ENCODE measurements at places on chromosomes 13 and 19. TPM values are rescaled to one million over a fixed set of nuclear protein-coding genes. Genes with fewer than 3 reads are reported as not detected.

YIPF2 gene
- 58.5 TPM for total RNA-seq

CEACAM5 gene
- total RNA-seq: 13.5 TPM

MUC16 gene
- total RNA-seq: 342 TPM

FBXO17 gene
- total RNA-seq: 10.6 TPM

FUT2 gene
- total RNA-seq: 13.3 TPM

GARIN5A gene
- 1.9 TPM for total RNA-seq

POLRMT gene
- 59.8 TPM for total RNA-seq

GRCh38 chr13:44576351-44577235 is 463 bp upstream of the TSC22D1 start:
- peak overlapping the region; percentile 98 for H3K4me3 ChIP-seq
- peaks cover 32% of the 10 kb centered on the region for H3K36me3 ChIP-seq
- H3K27me3 ChIP-seq: no peaks in the 10 kb centered on the region
- H3K27ac ChIP-seq: peak overlapping the region; percentile 94
- H3K4me1 ChIP-seq: peaks cover 45% of the 10 kb centered on the region

DNA sequence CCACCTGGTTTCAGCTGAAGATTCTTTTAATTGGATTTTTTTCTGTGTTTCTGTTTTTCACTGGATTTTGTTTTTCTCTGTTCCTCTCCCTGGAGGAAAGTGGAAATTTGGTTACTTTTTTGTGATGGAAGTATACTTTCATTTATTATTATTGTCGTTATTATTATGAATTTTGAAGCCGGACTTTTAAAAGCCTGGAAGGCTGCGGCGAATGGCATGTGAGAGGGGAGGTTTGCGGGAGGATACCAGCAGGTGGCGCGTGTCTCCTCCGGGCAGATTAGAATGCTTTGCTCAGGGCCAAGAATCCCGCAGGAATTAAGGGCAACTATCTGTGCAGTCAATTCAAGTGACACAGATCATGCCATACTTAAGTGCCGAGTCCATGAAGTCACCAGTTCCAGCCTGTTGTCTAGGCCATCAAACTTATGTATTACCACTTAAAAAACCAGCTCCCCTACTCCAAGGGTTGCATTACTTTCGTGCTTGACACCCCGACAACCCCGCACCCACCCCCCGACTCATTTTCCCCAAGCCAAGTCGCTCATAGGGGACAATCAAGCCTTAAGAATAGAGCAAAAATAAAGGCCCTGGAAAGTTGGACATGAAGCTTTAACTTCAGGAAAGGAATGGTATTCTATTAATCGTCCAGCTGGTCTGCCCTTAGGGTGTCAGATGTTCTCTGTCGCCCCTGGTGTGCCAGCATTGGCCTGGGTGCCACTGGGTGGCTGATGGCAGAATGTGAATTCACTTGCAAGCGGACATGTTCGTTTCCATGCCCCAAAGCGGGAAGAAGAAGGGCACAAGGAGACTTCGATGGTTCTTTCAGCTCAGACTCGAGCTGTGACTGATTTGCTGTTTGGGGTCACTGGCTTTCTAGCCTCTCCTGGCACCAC is 1.3 kb upstream of the LRCH1 start:
- H3K4me1 ChIP-seq: peaks cover 37% of the 10 kb centered on the region

- H3K4me1 ChIP-seq: no peaks in the 10 kb centered on the region
- no peak overlapping the region for H3K27ac ChIP-seq
Measured at GRCh38 chr13:43924549-43925245, 45.0 kb downstream of the LACC1 start.

GRCh38 chr19:7230826-7231225 is 63.4 kb downstream of the INSR start:
- DNase-seq: no peak
- H3K27ac ChIP-seq: no peak overlapping the region
- no peak overlapping the region for H3K4me3 ChIP-seq
- H3K27me3 ChIP-seq: no peaks in the 10 kb centered on the region
- H3K36me3 ChIP-seq: no peaks in the 10 kb centered on the region

GRCh38 chr19:58557221-58558065 is 968 bp downstream of the UBE2M start:
- H3K27me3 ChIP-seq: no peaks in the 10 kb centered on the region
- H3K36me3 ChIP-seq: peaks cover 16% of the 10 kb centered on the region
- peak overlapping the region; percentile 99 for H3K4me3 ChIP-seq
- peak overlapping the region; percentile 100 for H3K27ac ChIP-seq
- H3K4me1 ChIP-seq: peaks cover 20% of the 10 kb centered on the region
- DNase-seq: no peak

GRCh38 chr13:114048443-114048842 is 74.6 kb upstream of the C13orf46 start:
- no peaks in the 10 kb centered on the region for H3K36me3 ChIP-seq
- no peaks in the 10 kb centered on the region for H3K27me3 ChIP-seq
- no peak for DNase-seq
- peaks cover 16% of the 10 kb centered on the region for H3K4me1 ChIP-seq
- no peak overlapping the region for H3K4me3 ChIP-seq

DNA sequence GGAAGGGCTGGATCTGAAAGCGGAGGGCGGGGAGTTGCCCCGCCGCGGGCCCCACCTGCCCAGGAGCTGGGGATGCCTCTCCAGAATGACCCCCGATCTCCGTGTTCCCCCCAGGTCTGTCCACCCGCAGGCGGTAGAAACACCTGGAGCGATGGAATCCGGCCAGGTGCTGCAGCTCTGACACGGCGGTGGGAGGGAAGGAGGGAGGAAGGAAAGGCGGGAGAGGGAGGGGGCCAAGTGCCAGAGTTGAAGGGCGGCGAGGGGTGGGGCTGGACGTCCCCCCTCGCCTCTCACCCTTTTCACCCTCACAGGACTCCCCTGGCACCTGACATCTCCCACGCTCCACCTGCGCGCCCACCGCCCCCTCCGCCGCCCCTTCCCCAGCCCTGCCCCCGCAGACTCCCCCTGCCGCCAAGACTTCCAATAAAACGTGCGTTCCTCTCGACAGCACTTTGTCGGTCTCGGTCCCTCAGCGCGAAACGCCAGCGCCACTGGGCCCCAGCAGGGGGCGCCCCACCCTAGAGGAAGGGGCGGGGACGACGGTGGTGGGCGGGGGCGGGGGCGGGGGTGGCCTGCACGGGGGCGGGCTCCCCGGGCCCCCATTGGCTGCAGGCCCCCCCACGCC is 337 bp upstream of the FXYD7 start:
- H3K4me1 ChIP-seq: peaks cover 27% of the 10 kb centered on the region
- H3K4me3 ChIP-seq: peak overlapping the region; percentile 52
- no peak for DNase-seq

GRCh38 chr13:35672611-35673010 is 196.1 kb upstream of the MAB21L1 start:
- no peak overlapping the region for H3K27ac ChIP-seq
- peaks cover 10% of the 10 kb centered on the region for H3K4me1 ChIP-seq
- no peak for DNase-seq
- no peak overlapping the region for H3K4me3 ChIP-seq

DNA sequence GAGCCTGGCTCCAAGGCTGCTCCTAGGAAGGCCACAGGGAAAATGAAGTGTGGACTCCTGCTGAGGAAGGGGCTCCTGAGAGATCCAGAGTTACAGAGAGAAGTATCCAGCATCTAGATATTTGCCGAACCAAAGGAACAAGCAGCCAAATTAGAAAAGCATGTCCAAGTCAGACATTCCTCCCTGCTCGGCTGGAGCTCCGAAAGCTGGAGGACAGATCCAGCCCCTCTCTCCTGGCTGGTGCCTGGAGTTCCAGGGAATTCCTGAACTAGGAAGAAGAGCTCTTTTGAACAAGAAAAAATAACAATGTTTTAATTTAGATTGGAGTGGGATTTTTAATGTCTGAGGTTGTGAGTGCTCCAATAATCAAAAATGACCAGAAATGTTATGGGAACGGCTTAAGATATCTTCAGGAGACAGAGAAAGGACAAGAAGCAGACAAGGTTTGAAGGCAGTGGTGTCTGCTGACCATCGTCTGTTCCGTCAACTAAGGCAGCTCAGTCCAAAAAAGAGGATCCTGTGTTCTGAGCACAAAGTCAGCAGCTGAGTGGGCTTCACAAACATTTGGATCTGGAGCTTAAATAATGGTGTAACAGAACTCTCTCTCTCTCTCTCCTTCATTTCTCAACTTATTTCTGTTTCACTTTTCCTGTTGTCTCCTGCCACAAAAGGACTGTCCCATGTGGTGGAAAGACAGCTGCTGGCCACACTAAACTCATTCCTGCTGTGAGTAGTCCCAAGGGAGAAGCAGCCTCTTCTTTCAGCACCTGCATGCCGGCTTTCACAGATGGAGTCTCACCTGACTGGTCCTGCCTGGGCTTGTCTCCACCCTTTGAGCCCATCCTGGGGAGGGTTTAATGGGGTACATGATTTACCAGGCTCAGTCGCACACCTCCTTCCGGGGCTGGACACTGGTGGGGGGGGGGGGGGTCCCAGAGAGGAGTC is 31.5 kb upstream of the IRS2 start:
- DNase-seq: no peak
- H3K4me3 ChIP-seq: no peak overlapping the region
- no peaks in the 10 kb centered on the region for H3K36me3 ChIP-seq
- no peak overlapping the region for H3K27ac ChIP-seq
- no peaks in the 10 kb centered on the region for H3K27me3 ChIP-seq

- no peaks in the 10 kb centered on the region for H3K27me3 ChIP-seq
- H3K27ac ChIP-seq: no peak overlapping the region
- no peak for DNase-seq
- H3K4me1 ChIP-seq: peaks cover 9% of the 10 kb centered on the region
- no peak overlapping the region for H3K4me3 ChIP-seq
- H3K36me3 ChIP-seq: no peaks in the 10 kb centered on the region
Measured at GRCh38 chr13:70668983-70669382, 560.7 kb upstream of the KLHL1 start.

- H3K4me1 ChIP-seq: peaks cover 27% of the 10 kb centered on the region
- no peak overlapping the region for H3K4me3 ChIP-seq
- no peak for DNase-seq
- no peaks in the 10 kb centered on the region for H3K36me3 ChIP-seq
- H3K27me3 ChIP-seq: no peaks in the 10 kb centered on the region
Measured at GRCh38 chr13:99057310-99057975, 79.6 kb upstream of the DOCK9 start.

- no peak overlapping the region for H3K4me3 ChIP-seq
- DNase-seq: no peak
- peaks cover 17% of the 10 kb centered on the region for H3K4me1 ChIP-seq
- no peaks in the 10 kb centered on the region for H3K27me3 ChIP-seq
- H3K27ac ChIP-seq: no peak overlapping the region
Measured at GRCh38 chr19:33468361-33469170, 53.0 kb downstream of the PEPD start.

DNA sequence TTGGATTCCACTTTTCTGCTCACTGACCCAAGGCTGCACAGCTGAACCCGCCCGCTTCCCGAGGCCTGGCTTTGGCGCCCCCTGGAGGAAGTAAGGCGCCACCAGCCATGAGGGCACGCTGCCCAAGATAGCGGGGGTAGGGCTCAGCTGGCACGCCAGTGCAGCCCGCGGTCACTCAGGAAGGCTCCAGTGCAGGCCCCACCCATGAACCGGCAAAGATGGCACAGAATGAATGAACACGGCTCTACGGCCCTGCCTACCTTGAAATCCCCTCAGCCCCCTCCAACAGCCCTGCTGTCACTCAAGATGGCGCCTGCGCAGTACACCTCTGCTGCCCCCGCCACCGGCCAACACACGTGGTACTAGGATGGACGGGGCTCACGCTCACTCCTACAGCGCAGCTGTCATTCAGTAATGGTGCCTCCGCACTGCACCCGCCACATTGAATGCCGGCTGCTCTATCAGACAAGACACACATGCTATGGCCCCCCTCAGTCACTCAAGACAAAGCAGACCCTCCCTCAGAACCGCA is 3.0 kb downstream of the PEG3 start:
- no peaks in the 10 kb centered on the region for H3K27me3 ChIP-seq
- H3K4me3 ChIP-seq: no peak overlapping the region
- H3K27ac ChIP-seq: no peak overlapping the region
- no peak for DNase-seq
- H3K36me3 ChIP-seq: no peaks in the 10 kb centered on the region

GRCh38 chr13:64033921-64034320 is 2618.3 kb upstream of the PCDH20 start:
- DNase-seq: no peak
- H3K27ac ChIP-seq: no peak overlapping the region
- H3K4me1 ChIP-seq: no peaks in the 10 kb centered on the region

- H3K27me3 ChIP-seq: no peaks in the 10 kb centered on the region
- H3K36me3 ChIP-seq: peaks cover 36% of the 10 kb centered on the region
- no peak overlapping the region for H3K4me3 ChIP-seq
- H3K27ac ChIP-seq: no peak overlapping the region
- H3K4me1 ChIP-seq: no peaks in the 10 kb centered on the region
- no peak for DNase-seq
Measured at GRCh38 chr13:19726611-19727010, 56.1 kb downstream of the PSPC1 start.

GRCh38 chr19:29872224-29872731 is 60.5 kb downstream of the CCNE1 start:
- no peak for DNase-seq
- no peak overlapping the region for H3K27ac ChIP-seq
- H3K36me3 ChIP-seq: no peaks in the 10 kb centered on the region
- H3K4me3 ChIP-seq: no peak overlapping the region
- peaks cover 35% of the 10 kb centered on the region for H3K27me3 ChIP-seq
- H3K4me1 ChIP-seq: peaks cover 6% of the 10 kb centered on the region

GRCh38 chr13:84563611-84564010 is 681.3 kb upstream of the SLITRK1 start:
- H3K4me1 ChIP-seq: peaks cover 5% of the 10 kb centered on the region
- no peak overlapping the region for H3K27ac ChIP-seq
- no peak for DNase-seq
- no peaks in the 10 kb centered on the region for H3K36me3 ChIP-seq
- no peaks in the 10 kb centered on the region for H3K27me3 ChIP-seq

DNA sequence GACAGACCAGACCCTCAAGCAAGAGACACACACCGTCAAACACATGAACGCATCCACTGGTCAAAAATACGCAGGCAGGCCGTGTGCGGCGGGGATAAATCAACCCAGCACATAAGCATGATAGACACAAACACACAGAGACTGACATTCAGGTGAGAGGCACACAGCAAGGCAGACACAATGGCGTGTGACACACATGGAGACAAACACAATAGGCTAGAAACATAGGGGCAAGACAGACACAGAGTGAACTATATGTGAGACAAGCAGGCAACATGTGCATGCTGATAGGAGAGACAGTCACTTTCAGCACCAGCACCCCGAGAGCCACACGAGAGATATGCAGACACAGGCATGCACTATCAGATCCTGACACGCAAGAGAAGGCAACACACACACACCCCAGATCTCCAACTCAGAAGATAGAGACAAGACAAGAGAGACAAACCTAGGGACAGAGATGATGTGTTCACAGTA is 6.9 kb upstream of the JUNB start:
- H3K27ac ChIP-seq: no peak overlapping the region
- H3K4me3 ChIP-seq: no peak overlapping the region
- H3K4me1 ChIP-seq: peaks cover 25% of the 10 kb centered on the region

GRCh38 chr13:113647351-113648215 is 10.4 kb downstream of the ATP4B start:
- H3K36me3 ChIP-seq: peaks cover 7% of the 10 kb centered on the region
- no peaks in the 10 kb centered on the region for H3K27me3 ChIP-seq
- no peak overlapping the region for H3K4me3 ChIP-seq

DNA sequence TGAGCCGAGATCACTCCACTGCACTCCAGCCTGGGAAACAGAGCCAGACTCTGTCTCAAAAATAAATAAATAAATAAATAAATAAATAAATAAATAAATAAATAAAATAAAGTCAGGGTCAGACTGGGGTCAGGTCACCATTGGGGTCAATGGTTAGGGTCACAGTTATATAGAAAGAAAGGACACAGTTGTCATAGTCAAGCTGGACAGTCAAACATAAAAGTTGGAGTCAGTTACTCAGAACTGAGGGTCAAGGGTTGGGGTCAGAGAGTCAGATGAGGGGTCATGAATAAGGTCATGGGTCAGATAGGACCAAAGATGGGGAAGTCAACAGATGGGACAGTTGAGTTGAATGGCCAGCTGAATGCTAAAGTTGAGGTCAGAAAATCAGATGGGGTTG is 16.7 kb upstream of the EPOR start:
- H3K27me3 ChIP-seq: no peaks in the 10 kb centered on the region
- H3K36me3 ChIP-seq: no peaks in the 10 kb centered on the region
- H3K27ac ChIP-seq: no peak overlapping the region
- peaks cover 7% of the 10 kb centered on the region for H3K4me1 ChIP-seq
